ENCODE measurements at places on chromosomes 5 and 9. TPM values are rescaled to one million over a fixed set of nuclear protein-coding genes. Genes with fewer than 3 reads are reported as not detected.

Gene OMD
- total RNA-seq, result 20.5 TPM

Gene FOXD4L4
- not detected for total RNA-seq

Gene NXNL2
- 1.9 TPM for total RNA-seq

Gene NLN
- total RNA-seq, result 16.0 TPM

Gene NRARP
- 6.3 TPM for total RNA-seq

Gene MTRR
- 47.9 TPM for total RNA-seq

Gene LECT2
- total RNA-seq, result not detected

Gene TLE1
- total RNA-seq, result 52.7 TPM

Gene PCDHB9
- total RNA-seq, result 2.4 TPM

Gene FOXD4L5
- total RNA-seq, result 0.05 TPM

Gene HRH2
- total RNA-seq, result 1.4 TPM

Gene OLFM1
- 21.8 TPM for total RNA-seq

Gene IRX1
- total RNA-seq, result 0.85 TPM

Gene ANKRD31
- 0.69 TPM for total RNA-seq

DNA sequence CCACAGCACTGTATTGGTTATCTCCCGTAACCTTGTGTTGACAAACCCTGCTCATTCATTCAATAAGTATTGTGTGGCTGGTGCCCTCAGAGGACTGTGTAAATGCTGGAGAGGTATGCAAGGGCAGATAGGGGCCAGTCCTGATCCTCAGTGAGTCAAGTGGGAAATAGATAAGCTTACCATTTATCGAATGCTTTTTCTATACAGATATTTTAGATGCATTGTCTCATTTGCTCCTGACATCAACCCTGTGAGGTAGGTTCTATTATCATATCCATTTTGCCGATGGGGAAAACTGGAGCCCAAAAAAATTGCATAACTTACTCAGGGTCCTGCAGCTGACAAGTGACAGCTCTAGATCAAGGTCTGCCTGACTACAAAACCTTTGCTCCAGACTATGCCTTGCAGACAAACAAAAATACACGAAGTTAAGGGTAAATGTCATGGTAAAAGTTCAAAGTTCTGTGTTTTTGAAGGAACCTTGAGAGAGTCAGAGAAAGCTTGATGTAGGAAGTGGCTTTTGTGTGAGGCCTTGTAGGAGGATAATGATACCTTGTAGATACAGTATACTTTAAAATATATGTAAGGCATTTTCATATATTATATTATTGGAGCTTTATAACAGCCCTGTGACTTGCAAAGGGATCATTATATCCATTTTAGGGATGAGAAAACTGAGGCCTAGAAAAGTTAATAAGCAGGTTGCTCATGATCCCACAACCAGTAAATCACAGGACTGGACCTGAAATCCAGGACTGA is 22.7 kb downstream of the CYFIP2 start:
- DNase-seq, result no peak

DNA sequence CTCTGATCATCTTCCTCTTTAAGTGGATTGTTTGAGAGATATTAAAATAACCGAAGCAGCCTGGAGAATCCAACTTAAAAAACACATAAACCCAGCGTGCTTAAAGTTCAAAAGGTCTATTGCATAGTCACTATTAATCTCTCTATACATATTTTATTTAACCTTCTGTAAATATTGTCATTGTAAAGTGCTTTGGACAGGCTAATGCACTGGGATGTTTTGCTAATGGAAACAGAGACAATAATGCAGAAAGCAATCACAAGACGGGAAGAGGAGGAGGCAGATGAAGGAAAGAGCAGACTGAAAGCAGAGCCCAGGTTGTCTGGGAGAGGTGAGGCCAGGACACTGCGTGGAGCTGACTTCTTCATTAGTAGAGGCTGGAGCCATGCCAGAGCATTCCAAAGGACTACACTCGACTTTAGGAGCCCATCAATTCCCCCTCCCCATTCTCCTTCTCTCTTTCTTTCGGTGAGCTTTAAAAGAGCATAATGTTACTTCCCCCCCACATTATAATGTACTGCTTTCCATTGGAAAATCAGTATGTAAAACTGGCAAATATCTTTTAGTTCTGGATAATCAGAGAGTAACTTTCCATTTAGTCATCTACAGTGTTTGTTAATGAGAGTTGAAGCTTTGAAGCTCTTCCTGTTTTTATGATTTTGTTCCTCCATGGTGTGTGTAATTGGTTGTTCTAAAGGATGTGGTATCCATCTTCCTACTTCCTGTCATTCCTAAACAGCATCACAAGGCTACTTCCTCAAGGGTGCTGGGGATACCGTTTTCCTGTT is 307.3 kb upstream of the MPDZ start:
- no peak for DNase-seq

DNA sequence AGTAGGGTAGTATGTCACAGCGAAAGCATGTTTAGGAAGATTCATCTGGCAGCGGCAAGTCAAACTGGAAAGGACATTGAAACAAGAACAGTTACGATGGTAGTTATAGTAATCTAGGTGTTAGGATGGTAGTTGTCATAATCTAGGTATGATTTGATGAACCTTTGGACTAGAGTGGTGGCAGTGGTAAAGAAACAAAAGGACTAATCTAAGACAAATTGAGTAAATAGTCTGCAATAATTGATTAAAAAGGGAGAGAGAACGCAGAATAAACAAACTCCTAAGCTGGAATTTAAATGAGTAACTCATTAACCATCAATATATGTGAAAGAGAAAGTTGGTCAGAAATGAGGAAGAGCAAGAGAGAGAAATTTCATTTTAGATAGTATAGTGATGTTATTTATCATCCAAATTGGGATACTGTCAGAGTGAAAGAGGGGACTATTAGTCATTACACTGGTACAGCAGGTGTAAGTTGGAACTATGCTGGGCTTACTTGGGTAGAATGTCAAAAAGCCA is 56.8 kb downstream of the MTREX start:
- no peak for DNase-seq

- no peak for DNase-seq
Measured at GRCh38 chr5:95969055-95969454, 7.4 kb upstream of the ELL2 start.

DNA sequence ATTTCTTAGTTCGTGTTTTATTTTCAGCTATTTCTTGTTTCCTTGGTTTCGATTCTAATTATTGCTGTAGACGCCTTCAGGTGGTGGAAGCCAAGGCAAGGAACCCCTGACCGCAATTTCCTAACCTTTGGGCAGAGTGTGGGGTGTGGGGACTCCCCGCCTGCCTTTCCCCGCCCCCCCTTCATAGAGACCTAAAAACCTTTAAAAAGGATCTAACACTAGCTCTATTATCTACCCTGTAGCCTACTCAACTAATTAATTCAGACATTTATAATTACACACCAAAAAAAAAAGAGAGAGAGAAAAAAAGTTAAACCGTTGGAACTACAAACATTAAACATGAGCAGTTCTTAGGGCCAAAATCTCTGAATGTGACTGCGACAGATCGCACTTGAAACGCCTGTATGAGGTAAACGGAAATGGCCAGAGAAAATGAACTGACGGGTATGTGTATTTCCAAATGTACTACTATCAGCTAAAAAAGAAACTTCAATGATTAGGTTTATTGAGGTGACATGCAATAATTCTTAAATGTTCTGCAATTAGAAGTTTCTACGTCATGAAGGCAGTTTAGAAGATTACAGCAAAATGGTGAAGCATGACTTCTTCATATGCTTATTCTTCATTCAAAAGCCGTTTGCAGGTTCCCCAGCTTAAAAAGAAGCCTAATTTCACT is 19.0 kb upstream of the FER start:
- DNase-seq, result no peak

DNA sequence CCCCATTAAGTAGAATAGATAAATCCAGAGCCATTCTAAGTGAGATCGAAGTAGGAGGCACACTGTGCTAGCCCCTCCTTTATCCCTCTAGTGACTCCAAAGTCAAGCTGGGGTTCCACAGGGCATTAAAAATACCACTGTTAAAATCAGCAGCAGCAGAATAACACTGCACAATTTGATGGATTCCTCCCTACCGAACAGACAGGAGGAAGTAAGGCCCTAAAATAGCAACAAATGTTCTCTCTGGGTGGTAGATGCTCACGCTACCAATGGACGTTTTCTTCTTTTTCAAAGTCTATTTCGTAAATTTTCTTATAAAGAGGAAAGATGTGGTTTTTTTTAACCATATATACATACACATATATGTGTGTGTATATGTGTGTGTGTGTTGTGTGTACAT is 54.4 kb downstream of the FBXW11 start:
- DNase-seq, result no peak

DNA sequence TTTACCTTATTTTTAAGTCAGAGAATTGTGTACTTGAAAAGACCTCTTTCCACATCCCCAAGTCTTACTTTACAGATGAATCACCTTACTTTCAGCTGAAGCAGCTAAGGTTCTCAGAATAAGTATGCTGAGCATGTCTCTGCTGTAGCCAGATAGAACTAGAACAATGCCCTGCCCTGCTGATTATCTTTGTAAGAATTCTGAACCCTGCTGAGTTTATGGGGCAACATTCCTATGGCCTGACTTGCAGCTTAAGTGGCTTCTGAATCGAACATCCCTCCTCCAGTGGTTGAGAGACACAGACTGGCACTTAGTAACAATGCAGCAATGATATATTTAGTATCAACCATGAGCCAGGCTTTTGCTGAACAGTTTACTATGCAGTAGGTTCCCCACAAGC is 592.0 kb upstream of the WWC1 start:
- peak; percentile 32 for DNase-seq

DNA sequence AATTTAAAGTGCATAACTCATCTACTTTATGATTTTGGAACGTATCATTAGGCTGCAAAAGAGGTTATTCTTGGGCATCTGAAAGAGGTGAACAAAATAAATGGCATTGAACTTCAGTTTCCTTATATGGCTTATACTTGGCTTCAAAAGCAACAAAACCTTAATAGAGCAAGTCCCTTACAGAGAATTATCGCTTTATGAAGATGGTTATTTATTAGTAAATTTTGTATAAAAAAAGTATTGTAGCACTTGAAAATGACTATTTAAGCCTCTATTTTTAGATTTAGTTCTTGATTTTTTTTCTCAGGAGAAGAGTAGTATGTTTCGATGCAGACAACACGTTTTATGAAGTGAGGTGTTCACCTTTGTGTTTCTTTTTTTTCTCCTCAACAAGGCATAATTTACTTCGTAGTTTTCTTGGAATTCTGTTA is 2.0 kb downstream of the ERBIN start:
- no peak for DNase-seq

- DNase-seq, result no peak
Measured at GRCh38 chr9:114507726-114508125, 2.5 kb upstream of the WHRN start.

- no peak for DNase-seq
Measured at GRCh38 chr9:23571414-23572104, 254.5 kb downstream of the ELAVL2 start.

GRCh38 chr5:122424132-122424531 is 112.1 kb downstream of the SNCAIP start:
- no peak for DNase-seq

GRCh38 chr5:10452768-10453331 is 11.2 kb downstream of the ROPN1L start:
- no peak for DNase-seq

GRCh38 chr5:78563621-78564020 is 85.0 kb downstream of the LHFPL2 start:
- DNase-seq, result no peak

DNA sequence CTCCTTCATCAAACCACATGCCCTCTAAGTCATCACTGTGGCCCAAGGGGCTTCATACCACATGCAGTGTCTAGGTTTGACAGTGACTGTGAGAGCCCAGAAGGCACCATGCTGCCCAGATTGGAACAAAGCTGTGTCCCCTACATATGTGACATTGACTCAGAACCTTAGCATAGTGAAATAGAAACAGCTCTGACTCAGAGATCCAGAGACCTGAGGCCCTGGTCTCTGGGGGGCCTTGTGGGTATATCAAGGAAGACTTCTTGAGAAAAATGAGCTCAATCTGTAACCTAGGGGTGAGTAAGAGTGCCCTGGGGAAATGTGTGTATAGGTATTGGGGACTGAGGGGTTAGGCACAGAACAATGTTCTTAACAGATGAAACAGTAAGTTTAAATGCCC is 7.1 kb upstream of the ENTREP1 start:
- no peak for DNase-seq

- DNase-seq, result no peak
Measured at GRCh38 chr9:27847380-27847779, 274.1 kb upstream of the C9orf72 start.

- DNase-seq, result no peak
Measured at GRCh38 chr5:164763206-164763605, 1257.8 kb downstream of the MAT2B start.

- DNase-seq, result no peak
Measured at GRCh38 chr5:87851603-87852002, 417.0 kb downstream of the TMEM161B start.

DNA sequence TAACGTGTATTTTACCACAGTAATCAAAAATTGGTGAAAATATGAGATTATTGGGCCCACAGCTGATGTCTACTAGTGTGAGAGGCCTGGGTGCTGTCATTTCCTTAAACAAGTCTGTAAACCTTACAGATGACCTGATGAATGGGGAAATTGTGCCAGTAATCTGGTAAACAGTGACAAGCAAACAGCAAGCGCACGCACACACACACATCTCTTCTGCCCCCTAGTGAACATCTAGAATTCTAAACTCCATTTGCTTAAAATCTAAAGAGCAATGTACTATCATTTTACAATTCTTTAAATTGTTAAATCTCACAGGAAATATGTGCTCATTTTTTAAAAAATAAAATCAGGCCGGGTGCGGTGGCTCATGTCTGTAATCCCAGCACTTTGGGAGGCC is 7.5 kb upstream of the RAPGEF1 start:
- no peak for DNase-seq

- no peak for DNase-seq
Measured at GRCh38 chr9:94665613-94666012, 26.3 kb upstream of the FBP1 start.

DNA sequence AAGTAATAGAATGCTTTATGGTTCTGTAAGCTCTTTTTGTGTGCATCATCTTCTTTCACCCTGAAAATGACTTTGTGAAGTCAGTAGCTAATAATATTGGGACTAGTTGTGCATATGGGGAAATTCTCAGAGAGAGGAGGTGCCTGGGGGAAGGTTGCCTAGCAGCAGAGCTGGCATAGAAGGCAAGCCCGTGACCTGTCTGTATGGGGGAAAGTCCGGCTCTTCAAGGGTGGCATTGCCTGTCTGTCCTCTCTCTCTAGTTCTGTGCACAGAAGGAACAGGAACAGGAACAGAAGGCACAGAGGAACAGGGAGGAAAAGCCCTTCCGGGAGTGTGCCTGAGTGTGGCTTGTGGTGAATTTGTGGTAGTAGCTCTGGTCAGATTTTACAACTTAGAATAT is 33.1 kb downstream of the SH3GL2 start:
- no peak for DNase-seq

- DNase-seq, result no peak
Measured at GRCh38 chr9:87882627-87883026, at the start of gene SPATA31E1. TSS of gene SPATA31E1 (plus strand) at chr9:87882877. CDS start at chr9:87882892, 15 bp downstream.

Data from urinary bladder (tissue), 4 donors.